ENCODE measurements at places on chromosomes 3 and 15. TPM values are rescaled to one million over a fixed set of nuclear protein-coding genes. Genes with fewer than 3 reads are reported as not detected.

BCL6 gene
- total RNA-seq: 45.7 TPM

HACL1 gene
- 19.5 TPM for total RNA-seq

CD80 gene
- 0.26 TPM for total RNA-seq

OSTN gene
- total RNA-seq: not detected

DNA sequence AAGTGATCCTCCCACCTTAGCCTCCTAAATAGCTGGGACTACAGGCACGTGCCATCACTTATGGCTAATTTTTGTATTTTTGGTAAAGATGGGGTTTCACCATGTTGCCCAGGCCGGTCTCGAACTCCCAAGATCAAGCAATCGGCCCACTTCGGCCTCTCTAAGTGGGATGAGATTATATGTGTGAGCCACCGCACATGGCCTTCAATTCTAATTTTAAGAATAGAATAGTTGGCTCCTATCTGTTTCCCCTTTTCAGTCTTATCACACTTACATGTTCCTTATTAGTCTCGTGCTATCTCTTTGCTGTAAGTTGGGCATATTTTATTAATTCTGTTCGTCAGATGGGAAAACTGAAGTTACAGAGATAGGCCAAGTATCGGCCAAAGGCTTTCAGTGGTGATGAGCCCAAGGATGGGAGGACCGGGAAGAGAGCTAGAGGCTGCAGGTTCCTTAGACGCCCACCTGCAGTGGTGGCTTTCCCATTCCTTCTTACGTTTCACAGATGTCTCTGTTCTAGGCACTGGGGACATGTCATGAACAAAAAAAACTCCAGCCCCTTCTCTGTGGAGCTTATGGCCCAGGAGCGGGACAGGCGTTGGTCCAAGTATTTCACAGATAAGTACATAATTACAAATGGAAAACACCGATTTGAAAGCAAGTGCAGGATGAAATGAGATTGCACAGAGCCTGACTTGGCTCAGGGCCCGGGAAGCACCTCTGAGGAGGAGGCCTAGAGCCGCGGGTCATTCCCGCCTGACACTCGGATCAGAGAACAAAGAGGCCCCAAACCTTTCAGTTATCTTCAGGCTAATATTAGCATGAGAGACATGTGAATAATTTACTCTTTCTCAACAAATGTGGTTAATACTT is 91.1 kb upstream of the KLF13 start:
- peak; percentile 63 for DNase-seq

DNA sequence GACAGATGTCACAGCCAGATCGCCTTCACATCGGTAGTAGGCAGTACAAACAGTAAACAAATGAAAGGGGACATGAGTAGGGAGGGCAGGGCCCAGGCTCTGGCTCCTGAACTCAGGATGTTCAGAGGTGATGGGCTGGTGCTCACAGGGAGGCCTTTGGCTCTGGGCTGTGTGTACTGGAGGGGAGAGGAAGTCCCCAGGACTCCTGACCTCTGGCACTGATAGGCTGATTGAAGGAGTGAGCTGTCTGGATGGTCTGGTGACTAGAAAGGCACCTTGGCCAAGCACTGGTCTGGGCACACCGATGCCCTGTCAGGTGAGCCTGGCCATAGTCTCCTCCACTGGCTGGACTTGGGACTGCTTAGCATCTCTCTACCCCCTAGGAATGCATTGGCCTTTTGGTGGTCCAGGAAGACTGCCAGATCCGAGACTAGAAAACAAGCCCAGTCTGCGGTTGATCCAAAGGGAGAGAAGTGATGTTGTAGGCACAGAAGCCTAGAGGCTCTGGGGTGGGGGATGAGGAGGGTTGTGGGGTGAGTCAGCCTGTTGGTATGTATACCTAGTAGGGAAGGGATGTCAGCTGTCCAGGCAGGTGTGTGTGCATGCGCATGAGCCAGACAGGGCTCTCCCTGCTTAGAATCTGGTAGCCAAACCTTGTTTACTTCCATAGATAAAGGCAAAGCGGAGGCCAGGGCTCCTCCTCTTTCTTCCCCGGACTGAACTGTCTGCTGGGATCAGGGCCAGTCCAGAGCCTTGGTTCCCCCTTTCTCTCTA is 1.9 kb downstream of the SPINT1 start:
- peak; percentile 93 for DNase-seq

DNA sequence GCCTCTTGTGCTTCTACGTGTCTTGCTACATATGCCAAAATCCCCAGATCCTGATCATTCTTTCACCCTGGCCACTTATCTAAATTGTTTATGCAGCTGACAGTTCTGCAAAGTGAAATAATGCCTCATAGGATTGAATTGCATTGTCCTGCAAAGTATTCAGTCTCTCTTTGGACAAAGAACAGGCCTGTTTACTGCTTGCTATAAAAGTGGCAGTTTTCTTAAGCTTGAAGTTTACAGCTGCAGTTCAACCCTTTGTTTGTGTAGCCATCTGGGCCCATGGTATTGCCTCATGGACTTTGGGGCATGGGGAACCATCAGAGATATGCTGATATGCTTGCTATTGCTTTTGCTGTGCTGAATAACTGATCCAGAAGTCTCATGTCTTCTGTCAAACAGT is 523.2 kb downstream of the OTOL1 start:
- DNase-seq: no peak

DNA sequence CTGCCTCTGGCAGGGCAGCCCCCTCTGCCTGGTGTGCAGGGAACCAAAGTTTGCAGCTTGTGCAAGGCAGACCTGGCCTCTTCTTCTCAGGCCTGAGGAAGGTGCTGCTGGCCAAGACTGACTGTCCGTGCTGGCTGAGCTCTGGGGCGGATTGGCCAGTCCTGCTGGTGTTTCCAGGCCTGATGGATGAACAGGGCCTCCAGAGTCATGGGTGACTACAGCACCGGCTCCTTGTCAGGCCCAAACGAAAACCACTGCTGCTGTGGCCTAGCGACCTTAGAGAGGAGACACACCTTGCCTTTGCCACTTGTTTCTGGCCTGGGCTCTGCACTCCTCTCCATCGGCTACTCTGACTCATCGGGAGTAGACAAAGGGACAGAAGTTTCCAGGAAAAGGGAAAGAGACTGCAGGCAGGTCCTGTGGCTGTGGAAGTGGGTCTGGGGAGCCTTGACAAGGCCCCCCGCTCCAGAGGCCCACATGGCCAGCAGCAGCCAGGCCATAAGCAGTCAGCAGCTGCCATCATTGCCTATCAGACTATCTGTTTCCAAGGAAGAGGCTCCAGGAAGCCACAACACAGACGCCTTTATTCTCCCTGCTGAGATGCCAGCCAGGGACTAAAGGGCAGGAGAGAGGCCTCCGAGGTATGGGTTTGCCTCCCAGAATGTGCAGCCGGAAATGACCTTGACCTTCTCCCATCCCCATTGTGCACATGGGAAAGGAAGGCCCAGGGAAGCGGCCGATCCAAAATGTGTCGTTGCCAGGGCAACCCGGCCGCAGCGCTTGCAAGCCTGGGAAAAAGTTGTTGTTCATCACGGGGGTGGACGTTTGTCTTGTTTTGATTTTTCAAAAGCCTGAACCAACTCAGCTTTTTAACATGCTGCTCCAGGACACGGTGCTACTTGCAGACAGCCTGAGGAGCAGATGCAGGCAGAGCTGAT is 160.5 kb downstream of the CHSY1 start:
- no peak for DNase-seq

DNA sequence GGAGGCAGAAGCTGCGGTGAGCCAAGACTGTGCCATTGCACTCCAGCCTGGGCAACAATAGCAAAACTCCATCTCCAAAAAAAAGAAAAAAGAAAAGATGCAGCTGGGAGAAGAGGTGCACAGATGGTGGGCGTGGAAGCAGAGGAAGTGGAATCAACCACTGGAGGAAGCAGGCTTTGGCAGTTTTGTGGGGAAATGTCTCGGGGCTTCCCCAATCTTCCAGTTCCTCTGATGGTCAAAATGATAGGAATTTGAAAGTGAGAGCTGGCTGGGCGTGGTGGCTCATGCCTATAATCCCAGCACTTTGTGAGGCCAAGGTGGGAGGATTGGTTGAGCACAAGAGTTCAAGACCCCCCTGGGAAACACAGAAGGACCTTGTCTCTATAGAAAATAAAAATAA is 48.1 kb upstream of the SMAD3 start:
- no peak for DNase-seq

GRCh38 chr3:28267984-28268849 is 26.8 kb downstream of the CMC1 start:
- peak; percentile 20 for DNase-seq

DNA sequence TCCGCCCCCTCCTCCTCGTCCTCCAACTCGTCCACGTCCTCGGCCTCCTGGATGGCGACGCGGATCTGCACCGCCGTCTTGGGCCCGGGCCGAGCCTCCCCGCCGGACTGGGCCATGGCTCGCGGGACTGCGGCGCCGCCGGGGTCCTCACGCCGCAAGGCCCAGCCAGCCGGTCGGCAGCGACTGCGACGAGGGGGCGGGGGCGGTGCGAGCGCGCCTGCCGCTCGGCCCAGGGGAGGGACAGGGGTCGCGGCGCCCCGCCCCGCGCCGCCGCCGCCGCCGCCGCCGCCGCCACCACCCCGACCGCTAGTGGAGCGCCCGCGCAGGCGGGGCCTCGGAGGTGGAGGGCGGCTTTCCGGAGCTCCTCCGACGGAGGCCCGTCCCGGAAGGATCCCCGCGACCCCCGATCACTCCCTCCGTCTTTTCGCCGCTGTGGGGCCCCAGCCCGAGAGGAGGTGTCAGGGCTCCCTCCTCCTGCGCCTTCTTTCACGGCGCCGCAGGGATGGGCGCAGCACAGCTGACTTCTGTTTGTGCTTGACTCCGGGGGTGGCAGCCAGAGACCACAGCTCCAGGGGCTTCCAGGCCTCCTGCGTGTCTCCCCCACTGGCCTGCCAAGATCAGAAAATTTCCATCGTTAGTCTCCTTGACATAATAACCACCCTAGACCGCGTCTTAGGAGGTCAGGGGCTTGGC is at the start of gene LARP6:
LARP6 (minus strand) TSS at position 185 of the 693 bp plus-strand sequence; CDS start at position 116, 69 bp downstream.
- DNase-seq: peak; percentile 68

DNA sequence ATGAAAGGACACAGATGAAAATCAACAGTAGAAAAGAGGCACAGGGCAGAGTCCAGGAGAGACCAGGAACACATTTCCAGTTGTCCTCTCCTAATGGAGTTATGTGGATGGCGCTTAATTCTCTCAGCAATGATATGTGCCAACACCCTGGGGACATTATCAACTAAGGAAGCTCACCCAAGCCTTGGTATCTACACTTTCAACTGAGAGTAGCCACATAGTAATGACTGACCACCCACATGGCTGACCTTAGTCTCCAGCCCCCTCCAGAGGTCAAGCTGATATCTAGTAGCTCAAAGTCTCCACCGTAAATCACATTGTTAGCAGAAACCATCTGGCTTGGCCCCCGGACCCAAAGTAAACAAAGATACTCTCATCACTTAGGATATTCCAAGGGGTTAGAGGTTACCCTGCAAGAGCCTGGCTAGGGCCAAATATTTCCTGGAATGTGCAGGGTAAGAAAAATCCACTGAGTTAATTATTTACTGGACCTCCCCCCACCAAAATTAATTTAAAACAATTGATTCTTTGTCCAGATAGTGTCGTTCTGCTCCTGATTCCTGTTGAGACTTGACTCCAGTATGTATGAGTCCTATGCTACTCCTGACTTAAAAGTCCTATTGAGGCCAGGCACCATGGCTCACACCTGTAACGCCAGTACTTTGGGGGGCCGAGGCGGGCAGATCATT is 24.8 kb downstream of the GABRR3 start:
- DNase-seq: no peak

DNA sequence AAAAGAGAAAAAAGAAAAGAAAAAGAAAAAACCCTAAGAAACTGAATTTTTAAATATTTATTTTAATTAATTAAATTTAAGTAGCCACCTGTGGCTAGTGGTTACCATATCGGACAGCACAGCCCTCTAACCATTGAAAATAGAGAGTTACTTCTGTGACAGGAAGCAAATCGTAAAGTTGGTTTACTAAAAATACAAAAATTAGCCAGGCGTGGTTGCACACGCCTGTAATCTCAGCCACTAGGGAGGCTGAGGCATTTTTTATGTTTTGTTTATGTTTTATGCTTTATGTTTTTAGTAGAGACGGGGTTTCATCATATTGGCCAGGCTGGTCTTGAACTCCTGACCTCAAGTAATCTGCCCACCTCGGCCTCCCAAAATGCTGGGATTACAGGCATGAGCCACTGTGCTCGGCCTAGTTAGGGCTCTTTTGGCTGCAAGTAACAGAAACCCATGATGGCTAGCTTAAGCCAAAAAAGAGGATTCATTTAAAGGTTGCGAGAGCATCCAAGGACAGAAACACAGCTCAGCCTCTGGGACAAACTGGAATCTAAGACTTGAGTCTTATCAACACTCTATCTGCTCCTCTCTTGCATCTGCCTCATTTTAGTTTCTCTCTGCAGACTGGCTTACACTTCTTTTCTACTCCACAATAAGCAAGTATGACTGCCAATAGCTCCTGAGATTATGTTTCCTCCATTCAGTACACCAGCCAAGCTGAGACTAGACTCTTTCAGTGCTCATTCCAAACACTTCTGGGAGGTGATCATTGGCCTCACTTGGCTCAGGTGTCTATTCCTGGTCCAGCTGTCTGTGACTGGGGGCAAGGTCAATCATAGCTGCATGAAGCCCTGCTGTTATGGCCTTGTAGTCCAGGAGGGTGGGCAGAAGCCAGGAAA is 6.8 kb upstream of the SKIL start:
- no peak for DNase-seq

GRCh38 chr15:90624278-90624981 is 92.7 kb upstream of the BLM start:
- no peak for DNase-seq

- no peak for DNase-seq
These were observed 3.4 kb downstream of the PDZRN3 start for GRCh38 chr3:73621388-73621787.

- DNase-seq: no peak
These were observed 300.1 kb downstream of the TLE3 start for GRCh38 chr15:69797615-69798014.

DNA sequence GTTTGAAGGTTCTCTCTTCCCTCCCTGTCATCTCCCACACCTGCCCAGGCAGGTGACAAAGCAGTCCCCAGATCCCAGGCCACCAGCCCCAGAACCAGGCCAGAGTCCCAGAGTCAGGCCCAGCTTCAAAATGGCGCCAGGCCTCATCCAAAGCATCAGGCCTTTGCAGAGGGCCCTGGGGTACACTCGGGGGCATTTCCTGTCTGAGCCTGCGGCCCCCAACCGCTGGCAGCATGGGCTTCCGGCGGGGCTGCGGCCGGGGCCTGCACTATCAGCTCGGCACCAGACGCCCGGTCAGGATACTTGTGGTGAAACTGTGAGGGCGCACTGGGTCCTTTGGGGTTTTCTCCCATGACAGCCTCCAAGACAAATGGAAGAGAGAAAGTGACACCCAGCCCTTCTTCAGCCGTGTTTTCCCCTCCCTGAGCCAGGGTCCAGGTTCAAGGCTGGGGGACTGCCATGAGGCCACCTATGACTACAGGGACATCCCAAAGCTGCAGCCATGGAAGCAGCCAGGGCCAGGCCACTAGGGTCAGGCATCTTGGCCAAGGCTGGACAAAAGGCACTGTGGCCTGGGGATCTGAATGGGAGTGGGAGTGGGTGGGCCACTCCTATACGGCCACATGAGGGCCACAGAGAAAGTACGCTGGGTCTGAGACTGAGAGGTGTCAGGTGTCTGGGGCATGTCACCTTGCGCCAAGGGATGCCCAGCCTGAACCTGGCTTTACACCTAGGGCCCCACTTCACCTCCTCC is 33.9 kb downstream of the RPN1 start:
- no peak for DNase-seq
